AG09319 (cell line): ENCODE measurements at places on chromosomes 12 and 14.

DNA sequence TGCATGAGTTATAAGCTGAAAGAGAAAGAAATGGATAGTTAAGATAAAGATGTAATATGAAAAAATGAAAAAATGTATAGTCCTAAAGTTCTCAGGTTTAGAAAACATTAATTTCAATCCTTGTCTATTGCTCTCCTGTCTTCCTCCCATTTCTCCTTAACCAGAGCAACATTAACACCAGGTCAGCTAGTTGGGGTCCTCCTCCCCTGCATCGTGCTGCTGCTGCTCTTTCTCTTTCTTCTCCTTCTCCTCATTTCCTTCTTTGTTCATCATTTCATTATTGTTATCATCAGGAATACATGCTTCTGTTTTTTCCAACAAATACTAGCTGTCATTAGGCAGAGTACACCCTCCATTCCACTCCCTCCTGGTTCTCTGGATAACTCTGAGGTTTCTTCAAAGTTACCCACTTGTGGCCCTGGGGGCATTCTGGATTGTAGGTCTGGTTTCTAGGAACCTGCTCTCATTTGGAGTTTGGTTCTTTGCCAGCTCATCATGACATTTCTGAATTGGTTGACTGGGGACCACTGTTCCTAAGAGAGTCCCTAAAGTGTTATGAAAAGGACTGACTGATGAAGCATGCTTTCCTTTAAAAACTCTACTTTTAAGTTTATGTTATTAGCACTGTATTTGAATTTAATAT lies 17.0 kb downstream of the ACSS3 start:
- no peak for DNase-seq

GRCh38 chr14:65972891-65973290 lies 513.3 kb upstream of the CCDC196 start:
- DNase-seq: no peak

DNA sequence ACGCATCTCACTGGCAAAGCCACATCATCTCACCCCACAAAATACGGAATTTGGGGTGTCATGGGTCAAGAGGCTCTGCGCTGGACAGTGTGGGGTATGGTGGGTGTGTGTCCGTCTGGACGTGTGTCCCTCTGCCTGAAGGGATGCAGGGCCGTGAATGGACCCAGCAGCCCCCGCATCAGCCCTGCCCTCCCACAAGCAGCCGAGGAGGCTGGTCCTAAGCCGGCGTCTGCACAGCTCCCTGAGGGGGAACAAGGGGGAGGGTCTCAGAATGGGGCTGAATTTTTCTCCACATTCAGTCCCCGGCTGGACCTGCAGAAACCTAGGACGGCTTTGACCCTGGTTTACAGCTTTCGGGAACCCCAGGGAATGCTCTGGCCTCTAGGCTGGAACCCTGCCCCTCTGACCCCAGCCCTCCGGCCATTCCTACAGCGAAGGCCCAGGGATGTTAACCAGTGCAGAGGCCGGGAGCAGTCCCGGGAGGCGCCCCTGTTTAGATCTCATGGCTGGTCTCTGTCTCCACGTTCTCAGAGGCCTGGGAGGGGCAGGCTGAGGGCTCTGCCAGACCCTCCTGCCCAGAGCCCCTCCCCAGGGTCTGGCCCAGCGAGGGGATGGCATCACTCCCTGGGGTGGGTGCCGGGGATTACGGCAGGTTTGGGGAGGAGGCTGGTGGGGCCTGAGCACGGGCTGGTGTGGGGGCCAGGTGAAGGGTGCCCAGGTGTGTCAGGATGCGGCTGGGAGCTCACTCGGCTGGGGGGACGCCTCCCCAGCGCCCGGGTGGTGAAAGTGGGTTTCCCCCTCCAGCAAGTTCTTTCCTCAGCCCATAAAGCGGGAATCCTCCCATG lies 156.5 kb upstream of the C14orf180 start:
- DNase-seq: no peak

- DNase-seq: no peak
Observed at GRCh38 chr12:1859643-1860042, 39.3 kb downstream of the LRTM2 start.

- no peak for DNase-seq
Observed at GRCh38 chr14:58801086-58801485, 163.3 kb downstream of the DACT1 start.

- no peak for DNase-seq
Observed at GRCh38 chr12:53217051-53217930, 10.2 kb upstream of the ITGB7 start.

GRCh38 chr12:103827911-103828391 lies 13.1 kb downstream of the NT5DC3 start:
- DNase-seq: no peak

GRCh38 chr14:67526676-67527459 lies 6.2 kb upstream of the PLEKHH1 start:
- peak; percentile 10 for DNase-seq

DNA sequence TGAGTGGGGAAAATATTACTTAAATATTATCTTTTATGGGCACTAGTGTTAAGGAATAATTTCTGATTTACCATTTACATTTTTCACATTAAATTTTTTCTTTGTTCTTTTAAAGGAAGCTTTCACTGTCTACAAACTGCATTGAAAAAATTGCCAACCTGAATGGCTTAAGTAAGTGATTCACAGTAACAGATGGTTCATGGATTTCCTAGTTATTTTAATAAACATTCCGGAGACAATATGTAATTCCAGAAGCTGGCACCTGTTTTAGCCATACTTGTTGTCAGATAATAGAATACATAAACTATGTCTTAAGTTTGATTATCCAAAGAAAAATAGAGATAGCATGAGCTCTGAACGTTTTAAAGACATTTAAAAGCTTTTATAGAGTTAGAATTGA lies 17.1 kb downstream of the DNAL1 start:
- no peak for DNase-seq

DNA sequence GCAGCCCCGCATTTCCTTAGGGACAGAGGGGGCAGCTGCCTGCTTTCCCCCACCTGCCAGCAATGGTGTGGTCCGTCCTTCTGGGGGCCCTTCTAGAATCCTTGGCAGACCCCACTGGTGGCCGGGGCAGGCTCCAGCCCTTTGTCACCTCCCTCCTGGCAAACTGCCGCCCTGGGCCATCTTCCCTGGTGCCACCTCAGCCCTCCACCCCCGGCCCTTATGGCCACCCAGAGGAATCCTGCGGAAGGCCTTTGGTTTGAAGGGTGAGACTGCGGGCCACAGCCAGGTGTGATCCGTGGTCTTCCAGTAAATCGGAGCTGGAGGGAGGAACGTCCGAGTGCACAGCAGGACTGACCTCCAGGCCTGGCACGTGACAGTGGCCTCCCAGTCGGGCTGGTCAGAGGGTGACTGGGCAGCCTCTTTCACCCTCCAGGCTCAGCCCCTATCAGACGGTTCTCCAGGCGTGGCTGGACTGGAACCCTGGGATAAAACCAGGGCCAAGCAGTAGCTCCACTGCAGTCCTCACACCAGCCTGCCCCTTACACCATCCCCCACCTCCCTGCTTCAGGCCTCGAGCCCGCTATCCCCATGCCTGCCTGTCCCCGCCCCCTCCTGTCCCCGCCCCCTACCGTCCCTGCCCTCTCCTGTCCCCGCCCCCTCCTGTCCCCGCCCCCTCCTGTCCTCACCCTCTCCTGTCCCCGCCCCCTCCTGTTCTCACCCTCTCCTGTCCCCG lies 12.4 kb downstream of the FBRSL1 start:
- no peak for DNase-seq

DNA sequence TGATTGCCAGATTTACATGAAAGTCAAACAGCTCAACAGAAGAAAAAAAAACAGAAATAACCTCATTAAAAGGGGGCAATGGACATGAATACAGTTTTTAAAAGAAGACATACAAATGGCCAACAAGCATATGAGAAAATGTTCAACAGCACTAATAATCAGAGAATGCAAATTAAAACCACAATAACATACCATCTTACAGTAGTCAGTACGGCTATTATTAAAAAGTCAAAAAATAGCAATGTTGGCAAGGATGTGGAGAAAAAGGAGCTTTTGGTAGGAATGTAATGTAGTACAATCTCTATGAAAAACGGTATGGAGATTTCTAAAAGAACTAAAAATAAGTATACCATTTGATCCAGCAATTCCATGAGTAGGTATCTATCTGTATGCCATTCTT lies 272.1 kb downstream of the CEP128 start:
- DNase-seq: no peak

DNA sequence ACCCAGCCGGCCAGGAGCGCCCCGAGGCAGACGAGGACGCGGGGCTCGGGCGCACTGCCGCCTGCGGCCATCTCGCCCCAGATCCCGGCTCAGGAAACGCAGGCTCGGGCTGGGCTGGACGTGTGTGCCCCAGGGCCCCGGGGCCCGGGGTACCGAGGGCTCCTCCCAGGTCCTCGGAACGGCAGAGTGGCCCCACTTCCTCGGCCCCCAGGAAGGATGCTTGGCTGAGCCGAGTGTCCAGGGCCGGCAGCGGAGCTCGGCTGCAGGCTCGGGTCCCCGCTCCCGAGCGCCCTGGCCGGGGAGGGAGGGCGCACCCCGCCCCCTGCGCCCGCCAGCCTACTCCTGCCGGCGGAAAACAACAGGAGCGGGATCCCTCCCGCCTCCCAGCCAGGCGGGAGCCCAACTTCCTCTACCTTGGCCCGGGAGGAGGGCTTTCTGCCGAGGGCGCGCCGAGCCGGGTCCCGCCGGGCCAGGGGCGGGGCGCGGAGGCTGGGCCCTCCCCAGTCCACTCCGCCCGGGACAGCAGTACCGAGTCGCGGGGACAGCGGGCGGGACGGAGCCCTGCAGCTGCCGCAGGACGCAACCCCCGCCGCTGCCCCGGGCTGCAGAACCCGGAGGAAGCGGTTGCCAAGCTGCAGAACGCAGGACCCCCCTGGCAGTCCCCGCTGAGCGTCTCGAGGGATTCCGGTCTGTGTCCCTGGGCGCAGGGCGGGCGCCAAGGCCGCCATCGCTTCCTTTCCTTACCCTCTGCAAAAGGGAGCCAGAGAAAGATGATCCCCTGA lies at the start of gene VSIG10:
VSIG10 (minus strand) TSS at position 411 of the 782 bp plus-strand sequence; CDS start at position 71, 340 bp downstream.
- DNase-seq: peak; percentile 27

GRCh38 chr14:50928002-50928635 lies 16.2 kb downstream of the PYGL start:
- peak; percentile 80 for DNase-seq

- DNase-seq: peak; percentile 28
Observed at GRCh38 chr12:63668028-63668799, at the start of gene DPY19L2. Gene DPY19L2 (minus strand): TSS chr12:63668493. CDS start chr12:63668393, 100 bp downstream.

GRCh38 chr12:4477129-4477528 lies 31.5 kb upstream of the FGF6 start:
- DNase-seq: no peak

- DNase-seq: no peak
Observed at GRCh38 chr14:59919570-59920377, at the start of gene LRRC9. Gene LRRC9 (plus strand): TSS chr14:59920144.

DNA sequence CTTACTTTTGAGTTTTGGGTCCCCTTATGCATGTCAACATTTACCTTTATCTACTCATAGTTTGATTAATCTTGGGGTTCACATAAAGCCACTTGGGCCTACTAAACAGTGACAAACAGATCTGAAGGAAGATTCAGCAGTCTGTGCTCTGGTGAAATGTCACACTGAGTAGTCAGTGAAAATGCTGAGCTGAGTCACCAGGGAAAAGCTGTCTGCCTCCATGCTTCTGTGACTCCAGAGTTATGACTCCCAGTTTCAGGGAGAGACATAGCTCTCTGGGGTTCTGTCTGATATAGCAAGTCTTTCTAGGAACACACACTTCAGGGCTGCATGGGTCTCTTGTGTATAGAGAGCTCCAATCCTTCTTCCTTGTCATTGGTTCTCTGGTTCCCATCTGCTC lies 406.3 kb upstream of the FAR2 start:
- DNase-seq: no peak

DNA sequence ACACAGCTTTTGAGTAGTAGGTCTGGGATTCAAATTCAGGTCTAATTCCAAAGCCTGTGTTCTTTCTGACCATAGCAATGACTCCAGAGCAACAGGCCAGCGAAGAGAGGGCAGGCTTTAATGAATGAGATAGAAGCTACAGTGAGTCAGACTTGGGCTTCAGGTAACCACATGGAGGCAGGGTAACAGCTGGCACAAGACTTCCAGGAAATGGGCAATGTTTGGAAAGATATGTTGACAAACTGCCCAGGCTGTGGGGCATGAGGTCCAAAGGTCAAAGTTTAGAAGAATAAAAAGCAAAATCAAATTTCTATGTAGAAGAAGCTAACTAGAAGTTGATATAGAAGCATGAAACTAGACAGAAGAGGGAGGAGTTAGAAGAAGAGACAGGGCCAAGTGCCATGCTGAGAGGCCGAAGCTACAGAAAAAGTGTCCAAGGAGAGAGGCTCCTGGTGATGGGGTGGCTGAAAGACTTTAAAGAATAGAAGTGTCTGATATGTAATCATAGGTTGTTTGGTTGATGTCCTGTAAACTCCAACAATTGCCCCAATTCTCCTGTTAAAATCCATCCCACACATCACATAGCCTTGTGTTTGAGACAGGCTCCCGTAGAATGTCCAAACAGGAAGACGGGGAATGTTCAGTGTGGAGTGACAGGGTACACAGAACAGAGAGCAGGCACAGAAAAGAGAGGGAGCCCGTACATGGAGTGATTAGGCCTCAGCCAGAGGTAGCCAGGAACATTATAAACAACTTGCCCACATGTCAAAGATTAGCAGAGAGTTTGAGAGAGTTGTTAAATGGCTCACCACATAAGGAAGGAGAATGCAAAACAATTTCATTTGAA lies 384.7 kb downstream of the CCDC91 start:
- no peak for DNase-seq

GRCh38 chr12:129401572-129401971 lies 502.3 kb downstream of the TMEM132D start:
- no peak for DNase-seq

DNA sequence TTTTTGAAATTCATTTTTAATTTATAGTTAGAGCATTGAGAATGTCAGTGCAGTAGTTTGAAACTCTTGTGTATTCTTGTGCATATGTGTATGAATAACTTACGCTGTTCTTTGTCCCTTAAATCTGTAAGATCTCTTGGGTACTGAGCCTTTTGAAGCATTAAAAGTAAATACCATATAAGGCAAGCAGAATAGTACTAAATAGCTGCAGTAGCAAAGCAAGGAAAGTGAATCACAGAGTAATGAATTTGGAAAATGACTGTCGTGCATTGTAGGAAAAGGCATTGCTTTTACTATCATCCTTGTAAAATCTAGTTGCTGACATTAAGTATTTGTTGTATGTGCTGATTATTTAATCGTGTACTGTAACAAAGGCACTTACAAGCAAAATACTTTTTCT lies 12.1 kb downstream of the CNOT2 start:
- no peak for DNase-seq

- no peak for DNase-seq
Observed at GRCh38 chr14:98612434-98613200, 659.4 kb downstream of the BCL11B start.

- DNase-seq: no peak
Observed at GRCh38 chr12:112995008-112995407, 16.7 kb downstream of the OAS2 start.

GRCh38 chr14:24409192-24409591 lies 10.4 kb downstream of the NYNRIN start:
- no peak for DNase-seq

DNA sequence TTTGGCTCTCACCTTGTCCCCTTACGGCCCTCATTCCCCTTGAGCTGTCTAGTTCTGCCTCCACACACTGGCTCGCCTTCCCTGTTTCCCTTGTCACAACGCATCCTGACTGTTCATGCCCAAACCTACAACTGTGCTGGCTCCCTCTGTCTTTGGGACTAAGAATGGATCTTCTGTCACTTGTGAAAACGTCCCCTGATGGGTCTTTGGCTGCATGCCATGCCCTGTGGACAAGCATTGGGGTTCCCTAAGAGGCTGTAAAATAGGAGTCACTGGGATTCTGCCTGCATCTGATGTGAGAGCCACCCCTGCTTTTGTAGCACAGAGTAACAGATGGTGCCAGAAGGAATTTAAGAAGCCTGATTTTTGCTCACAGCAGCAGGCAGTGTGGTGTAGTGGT lies 285.3 kb upstream of the CRY1 start:
- DNase-seq: no peak

- no peak for DNase-seq
Observed at GRCh38 chr12:94666158-94666557, 15.8 kb upstream of the TMCC3 start.
